ENCODE measurements at places on chromosomes 3 and 15.
A peak's percentile ranks its signal among the peaks of the same experiment; 100 is the strongest.

GRCh38 chr3:23002151-23002550 is 201.0 kb upstream of the UBE2E2 start:
- no peak for DNase-seq

DNA sequence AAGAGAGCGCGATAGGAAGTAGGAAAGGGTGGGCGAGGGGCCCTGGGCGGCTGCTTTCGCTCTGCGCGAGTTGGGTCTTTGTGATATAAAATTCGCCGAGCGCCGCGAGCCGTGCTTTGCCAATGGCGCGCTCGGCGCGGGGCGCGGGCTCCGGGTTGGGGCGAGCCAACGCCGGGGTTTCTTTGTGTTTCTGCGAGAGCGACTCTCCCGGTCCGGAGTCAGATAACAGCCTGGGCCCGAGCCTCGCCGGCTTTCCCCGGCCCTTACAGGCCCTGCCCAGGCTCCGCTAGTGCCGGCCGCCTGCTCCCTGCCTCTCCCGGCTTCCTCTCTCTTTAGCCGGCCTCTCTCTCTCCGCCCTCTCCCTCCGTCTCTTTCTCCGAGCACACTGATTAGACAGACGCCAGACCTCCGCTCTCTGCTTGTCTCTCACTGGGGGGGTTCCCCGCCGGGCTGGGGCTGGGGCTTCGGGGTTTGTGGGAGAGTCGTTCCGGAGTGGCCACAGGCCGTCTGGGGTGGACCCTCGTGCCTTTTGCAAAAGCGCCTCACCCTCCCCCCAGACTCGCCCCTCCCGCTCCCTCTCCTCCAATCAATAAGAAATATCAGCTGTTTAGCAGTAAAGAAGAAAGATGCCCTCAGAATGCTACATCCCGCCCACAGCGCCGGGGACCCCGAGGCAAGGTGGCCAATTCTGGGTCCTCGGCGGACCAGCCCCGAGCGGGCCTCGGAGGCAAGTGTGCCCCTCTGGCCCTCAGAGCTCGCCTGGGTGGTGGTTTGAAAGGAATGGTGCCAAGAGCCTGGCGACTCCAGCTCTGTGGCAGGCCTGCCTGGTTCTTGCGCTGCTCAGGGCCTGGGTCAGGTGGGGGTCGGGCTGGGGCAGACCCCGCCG is 2.9 kb downstream of the NR2F2 start:
- peak; percentile 20 for DNase-seq

GRCh38 chr15:101362986-101363566 is 68.0 kb upstream of the SNRPA1 start:
- no peak for DNase-seq

- DNase-seq, result peak; percentile 47
Observed at GRCh38 chr3:167406876-167407492, 26.9 kb upstream of the ZBBX start.

DNA sequence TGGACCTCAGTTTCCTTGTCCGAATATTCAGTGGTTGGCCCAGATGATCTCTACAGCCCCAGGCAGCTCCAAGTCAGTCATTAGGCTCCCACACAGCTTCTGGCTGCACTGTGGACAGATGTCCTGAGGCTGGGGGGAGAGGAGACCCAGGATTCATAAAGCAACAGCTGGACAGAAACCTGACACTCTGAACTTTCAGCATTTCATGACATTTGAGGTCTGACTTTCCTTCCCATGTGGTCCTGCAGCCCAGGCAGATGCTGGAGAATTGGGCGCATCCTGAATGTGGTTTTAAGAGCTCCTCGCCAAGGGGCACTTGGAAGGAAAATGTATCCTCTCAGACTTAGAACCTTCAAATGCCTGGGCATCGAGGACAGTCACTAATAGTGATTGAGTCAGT is 307.6 kb upstream of the LRRFIP2 start:
- DNase-seq, result no peak

- DNase-seq, result no peak
Observed at GRCh38 chr3:194257916-194258668, 93.0 kb downstream of the CPN2 start.

- DNase-seq, result no peak
Observed at GRCh38 chr15:66752078-66752477, 50.0 kb downstream of the SMAD6 start.

- no peak for DNase-seq
Observed at GRCh38 chr3:51986010-51986947, 2.9 kb downstream of the ACY1 start.

GRCh38 chr3:98897701-98898100 is 3.8 kb downstream of the DCBLD2 start:
- no peak for DNase-seq

DNA sequence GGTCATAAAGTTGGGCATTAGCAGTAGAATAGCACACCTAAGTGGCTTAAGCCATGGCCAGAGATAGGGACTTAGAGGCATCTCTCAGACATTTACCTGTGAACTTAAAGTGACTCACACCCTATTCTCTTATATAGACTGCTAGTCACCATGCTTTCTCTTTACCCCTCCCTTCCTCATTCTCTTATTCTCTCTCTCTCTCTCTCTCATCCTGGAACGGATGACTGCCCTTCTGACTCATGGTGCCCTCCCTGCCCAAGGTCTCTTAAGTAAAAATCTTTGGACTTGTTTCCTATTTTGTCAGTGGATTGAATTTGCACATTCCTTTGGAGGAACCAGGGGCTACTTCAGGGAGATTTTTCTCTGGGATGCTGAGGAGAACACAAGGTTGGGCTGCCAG is 58.8 kb downstream of the NPAP1 start:
- DNase-seq, result no peak

GRCh38 chr15:85000189-85000864 is 18.7 kb downstream of the PDE8A start:
- no peak for DNase-seq

DNA sequence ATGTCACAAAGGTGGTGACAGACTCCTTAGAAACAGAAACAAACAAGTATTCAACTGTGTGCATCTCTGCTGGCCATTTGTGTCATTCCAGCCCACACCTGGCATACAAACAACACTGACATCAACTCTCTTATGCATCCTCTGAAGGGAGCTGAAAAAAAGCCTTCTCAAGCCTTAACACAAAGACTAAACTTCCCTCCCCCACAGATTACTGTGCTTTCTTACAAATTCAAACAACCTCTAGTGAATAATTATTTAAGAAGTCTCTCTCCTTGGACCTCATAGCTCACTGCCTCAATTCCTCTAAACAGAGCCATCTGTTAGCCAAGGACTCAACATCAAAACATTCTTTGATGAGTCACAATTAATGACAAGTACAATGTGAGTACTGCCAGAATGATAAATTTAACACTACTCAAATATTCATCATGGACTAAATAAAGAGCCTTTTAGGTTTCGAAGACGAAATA is 132.1 kb downstream of the WDR76 start:
- DNase-seq, result no peak

- DNase-seq, result no peak
Observed at GRCh38 chr3:57673156-57673555, 19.7 kb downstream of the DENND6A start.

GRCh38 chr3:34077417-34078195 is 279.2 kb downstream of the PDCD6IP start:
- DNase-seq, result no peak

DNA sequence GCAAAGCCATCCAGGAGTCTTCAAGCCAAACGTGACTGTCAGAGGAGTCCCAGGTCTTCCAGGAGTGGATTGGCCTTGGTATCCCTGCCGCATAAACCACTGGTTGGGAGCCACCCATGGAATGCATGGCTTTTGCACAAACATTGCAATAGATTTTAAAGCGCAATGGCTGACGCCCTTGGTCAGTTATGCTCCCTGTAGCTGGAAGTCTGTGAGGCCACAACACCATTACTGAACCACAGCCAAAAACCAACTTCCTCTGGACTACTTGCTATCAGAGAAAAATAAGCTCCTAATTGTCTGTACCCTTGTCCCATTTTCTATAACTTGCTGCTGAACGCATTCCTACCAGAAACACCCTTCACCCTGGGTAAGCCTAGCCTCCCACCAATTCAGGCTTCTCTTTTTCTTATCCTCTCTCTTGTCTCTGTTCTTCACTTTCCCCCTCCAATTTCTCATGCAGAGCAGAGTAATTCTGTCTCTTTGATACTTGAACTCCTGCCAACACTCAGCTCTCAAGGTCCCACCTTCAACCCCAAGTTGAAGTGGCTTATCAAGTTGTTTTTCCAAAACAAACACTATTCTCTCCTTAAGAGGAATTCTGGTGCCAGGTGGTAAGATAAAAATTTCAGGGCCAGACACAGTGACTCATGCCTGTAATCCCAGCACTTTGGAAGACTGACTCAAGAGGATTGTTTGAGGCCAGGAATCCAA is 176.4 kb upstream of the UBE2E1 start:
- no peak for DNase-seq

DNA sequence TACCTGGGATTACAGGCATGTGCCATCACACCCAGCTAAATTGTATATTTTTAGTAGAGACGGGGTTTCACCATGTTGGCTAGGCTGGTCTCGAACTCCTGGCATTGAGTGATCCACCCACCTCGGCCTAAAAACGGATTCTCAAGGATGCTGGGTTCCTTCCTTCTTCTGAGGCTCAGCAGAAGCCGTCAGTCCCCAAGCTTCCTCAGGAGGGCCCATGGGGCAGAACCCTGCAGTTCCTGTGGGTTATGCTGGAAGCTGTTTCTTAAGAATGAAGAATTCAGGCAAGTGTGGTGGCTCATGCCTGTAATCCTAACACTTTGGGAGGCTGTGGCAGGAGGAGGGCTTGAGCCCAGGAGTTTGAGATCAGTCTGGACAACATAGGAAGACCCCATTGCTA is 29.0 kb upstream of the ZNF710 start:
- DNase-seq, result no peak

DNA sequence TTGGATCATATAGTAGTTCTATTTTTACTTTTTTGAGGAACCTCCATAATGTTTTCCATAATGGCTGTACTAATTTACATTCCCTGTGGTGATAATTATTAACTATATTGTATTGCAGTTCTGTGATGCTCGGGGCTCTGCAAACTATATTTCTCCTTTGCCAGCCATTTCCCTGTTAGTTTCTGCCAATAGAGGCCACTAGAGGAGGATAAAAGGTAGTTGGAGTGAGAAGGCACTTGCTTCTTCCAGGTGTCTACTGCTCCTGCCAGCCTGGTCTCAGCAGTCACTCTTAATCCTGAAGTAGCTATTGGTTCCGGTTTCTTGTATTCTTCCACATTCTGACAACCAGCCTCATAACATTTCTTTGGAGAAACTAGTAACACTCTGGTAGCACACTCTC is 233.9 kb upstream of the GBE1 start:
- DNase-seq, result no peak

DNA sequence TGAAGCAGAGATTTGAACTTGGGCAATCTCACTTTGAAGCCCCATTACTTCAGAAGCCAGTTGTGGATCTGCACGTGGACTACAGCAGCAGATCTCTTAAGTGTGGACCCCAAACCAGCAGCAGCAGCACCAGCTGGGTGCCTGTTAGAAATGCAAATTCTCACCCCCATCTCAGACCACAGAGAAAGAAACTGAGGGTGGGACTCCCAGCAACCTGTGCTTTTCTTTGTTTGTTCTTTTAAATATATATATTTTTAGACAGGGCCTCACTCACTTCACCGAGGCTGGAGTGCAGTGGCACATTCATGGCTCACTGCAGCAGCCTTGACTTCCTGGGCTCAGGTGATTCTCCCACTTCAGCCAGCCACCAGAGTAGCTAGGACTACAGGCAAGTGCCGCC is 53.2 kb downstream of the SLTM start:
- no peak for DNase-seq

GRCh38 chr3:69330891-69331400 is 54.9 kb downstream of the FRMD4B start:
- no peak for DNase-seq

- DNase-seq, result no peak
Observed at GRCh38 chr15:70618929-70619328, 144.4 kb downstream of the UACA start.

GRCh38 chr3:14539742-14540491 is at the start of gene GRIP2:
Gene GRIP2 (minus strand): TSS chr3:14540342. CDS start chr3:14540308, 34 bp downstream.
- no peak for DNase-seq

GRCh38 chr3:128283421-128283820 is 130.1 kb downstream of the EEFSEC start:
- no peak for DNase-seq

DNA sequence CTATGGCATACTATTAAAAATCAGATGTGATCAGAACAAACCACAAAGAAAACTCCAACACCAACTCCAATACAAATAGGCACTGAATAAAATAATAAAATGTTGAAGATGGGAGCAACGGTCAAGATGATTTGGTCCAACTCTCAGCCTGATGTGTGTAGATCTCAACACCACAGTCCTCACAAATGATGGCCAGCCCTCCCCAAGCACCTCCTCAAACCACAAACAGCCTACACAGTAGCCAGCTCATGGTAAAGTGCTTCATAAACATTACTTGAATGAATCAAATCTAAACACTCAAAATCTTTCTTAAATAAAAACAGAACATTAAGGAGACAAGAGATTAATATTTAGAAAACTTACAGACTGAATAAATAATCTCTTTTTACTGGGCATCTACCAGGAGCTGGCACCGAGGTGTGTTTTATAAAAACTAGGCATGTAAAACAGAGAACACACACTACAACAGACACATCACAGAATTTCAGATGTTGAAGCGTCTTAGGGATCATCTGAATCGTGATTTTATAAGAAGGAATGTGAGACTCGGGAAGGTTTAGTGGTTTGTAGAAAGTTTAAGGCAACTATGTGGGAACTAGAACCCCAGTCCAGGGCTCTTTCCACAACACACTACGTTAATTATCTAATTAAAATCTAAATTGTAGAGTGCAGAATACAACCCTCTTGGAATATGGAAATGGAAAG is 102.4 kb downstream of the MYLK start:
- DNase-seq, result no peak

DNA sequence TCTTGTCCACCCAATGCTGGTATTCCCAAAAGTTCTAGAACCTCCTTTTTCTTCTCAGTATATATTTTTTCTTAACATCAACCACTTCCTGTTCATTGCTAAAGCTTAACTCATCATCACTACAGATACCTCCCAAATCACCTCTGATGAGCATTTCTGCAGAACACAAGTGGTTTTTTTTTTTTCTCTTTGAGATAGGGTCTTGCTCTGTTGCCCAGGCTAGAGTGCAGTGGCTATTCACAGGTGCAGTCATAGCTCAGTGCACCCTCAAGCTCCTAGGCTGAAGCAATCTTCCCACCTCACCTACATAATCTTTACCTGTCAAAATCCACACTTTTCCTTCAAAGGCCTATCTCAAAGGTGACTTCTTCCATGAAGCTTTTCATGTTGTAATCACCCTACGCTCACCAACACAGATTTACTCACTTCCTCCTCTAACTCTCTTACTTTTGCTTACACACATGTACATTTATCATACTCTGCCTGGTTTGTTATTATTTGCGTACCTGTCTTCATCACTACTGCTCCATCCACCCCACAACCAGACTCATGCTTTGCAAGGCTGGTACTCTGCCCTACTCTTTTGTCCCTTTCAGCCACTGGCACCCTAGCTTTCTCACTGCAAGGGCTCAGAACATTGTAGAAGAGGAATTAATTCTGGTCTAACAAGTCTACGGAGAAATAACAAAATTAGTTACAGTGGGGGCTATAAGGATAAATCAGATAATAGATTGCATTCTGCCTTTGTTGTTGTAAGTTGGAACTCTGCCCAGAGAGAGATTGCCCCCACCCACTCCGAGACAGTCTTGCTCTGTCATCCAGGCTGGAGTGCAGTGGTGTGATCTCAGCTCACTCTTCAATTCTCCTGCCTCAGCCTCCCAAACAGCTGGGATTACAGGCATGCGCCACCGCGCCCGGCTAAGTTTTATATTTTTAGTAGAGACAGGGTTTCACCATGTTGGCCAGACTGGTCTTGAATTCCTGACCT is 27.5 kb downstream of the HERC1 start:
- DNase-seq, result no peak

Data from kidney capillary endothelial cell (primary cell).